CD4-positive, alpha-beta T cell treated with Interleukin-17A for 1 hour (primary cell): ENCODE measurements at places on chromosomes 1 and 21.

- peak; percentile 54 for DNase-seq
These were observed 667 bp downstream of the TMEM50B start for GRCh38 chr21:33478935-33479678.

DNA sequence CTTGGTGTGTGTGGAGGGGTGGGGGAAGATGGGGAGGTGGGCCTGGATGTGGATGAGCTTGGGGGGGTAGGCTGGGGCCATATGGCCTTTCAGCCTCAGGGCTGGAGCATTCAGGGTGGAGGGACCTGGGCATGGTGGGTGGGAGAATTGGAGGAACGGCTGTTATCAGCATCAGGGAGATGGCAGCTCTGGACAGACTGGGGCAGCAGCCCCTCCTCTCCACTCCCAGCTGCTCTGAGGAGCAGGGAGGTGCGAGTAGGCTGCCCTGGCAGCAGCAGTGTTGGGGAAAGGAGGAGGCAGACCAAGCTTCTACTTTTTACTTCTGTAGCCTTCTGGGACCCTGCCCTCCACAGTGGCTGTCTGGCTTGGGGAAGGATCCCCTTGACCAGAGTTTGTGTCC lies 10.2 kb downstream of the PPFIA4 start:
- DNase-seq = no peak

DNA sequence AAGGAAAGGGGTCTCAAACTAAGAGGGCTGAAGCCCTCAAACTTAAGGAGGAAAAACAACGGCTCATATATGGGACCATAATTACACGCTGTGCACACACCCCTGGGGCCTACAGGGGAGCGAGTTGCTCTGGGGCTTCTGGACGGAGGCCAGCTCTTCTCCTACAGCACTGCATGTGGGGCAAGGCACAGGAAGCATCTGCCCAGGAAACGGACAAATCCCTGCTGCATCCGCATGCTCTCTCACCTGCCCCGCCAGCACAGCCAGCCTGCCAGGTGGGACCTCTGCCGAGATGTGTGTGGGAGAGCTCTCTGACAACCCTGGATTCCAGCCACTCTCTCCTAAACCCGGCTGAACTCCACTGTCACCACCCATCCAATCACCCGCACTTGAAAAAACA lies 54.1 kb downstream of the MRPL37 start:
- no peak for DNase-seq

GRCh38 chr1:176193023-176193422 lies 14.1 kb downstream of the COP1 start:
- no peak for DNase-seq

GRCh38 chr21:40177979-40178378 lies 310.7 kb downstream of the PCP4 start:
- no peak for DNase-seq

DNA sequence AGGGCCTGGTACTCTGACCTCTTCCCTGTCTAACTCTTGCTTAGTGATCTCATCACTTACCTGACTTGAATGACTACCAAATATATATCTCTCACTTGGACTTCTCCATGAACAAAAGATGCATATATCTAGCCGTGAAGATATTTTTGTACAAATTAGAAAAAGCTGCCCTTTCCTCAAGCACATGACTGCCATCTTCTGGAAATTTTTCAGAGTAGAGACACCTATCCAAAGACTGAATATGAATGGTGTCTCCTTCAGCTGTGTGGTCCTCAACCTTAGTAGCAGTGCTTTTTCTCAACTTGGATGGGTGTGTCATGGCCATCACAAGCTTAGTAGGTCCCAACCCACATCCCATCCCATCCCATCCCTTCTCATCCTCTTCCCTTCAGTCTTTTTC lies 142.3 kb downstream of the DNM3 start:
- DNase-seq = no peak

- no peak for DNase-seq
These were observed 177.7 kb upstream of the HP1BP3 start for GRCh38 chr1:20964540-20965484.

DNA sequence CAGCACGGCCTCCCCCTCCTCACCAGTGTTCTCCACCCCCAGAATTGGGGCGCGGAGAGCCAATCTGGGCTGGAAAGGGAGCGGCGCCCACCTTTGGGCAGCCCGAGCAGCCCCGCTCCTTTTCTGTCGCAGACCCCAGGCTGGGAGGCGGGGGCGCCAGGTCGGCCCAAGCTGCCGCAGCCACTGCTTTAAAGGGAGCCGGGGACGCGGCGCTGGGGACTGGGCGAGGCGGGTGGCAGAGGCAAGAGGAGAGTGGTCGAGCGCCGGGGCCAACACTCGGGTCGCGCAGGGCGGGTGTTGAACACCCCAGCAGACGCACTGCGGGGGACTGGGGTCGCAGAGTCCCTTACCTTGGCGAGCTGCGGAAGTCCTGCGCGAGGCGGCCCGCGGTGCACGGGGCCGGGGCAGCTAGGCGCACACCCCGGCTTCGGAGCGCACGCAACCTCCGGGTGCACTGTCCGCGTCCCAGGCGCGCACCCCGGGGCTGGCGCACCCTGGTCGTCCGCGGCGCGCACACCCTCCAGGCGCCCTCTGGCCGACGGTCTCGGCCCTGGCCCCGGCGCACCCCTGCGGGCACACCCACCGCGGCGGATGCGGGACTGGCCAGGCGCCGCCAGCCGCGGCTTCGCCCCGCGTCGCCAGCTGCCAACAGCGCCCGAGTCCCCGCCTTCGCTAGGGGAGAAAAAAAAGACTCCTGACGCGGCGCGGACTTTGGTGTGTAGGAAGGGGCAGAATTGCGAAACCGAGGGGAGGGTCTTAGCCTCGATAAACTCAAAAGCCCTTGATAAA lies at the start of gene KANK4:
TSS of gene KANK4 (minus strand) at position 679 of the 789 bp plus-strand sequence. CDS start 37,870 bp downstream, outside the sequence.
- DNase-seq = no peak

DNA sequence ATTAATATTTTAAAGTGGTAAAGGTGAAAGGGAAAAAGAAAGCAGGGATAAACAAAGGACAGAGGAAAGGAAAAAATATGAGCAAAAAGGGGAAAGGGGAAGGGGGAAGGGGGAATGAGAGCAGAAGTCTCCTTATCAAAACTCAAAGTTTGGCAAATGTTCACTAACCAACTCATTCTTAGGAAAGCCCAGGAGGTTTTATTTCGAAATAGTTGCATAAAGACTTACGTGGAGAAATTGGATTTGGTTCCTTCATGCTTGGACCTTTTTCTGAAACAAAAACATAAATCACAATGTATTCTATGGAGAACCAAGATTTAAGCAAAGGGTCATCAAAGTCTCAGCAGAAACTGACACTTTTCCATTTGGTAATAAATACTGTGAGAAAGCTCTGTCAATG lies 188.1 kb downstream of the TGFBR3 start:
- DNase-seq = no peak

- DNase-seq = peak; percentile 71
These were observed 125.9 kb downstream of the DMRTB1 start for GRCh38 chr1:53585129-53585528.

- no peak for DNase-seq
These were observed 737.8 kb downstream of the MATN1 start for GRCh38 chr1:29985606-29985945.

GRCh38 chr1:222931023-222931422 lies 116.2 kb downstream of the DISP1 start:
- DNase-seq = no peak

GRCh38 chr21:45136927-45137611 lies 62.7 kb downstream of the ADARB1 start:
- peak; percentile 66 for DNase-seq

DNA sequence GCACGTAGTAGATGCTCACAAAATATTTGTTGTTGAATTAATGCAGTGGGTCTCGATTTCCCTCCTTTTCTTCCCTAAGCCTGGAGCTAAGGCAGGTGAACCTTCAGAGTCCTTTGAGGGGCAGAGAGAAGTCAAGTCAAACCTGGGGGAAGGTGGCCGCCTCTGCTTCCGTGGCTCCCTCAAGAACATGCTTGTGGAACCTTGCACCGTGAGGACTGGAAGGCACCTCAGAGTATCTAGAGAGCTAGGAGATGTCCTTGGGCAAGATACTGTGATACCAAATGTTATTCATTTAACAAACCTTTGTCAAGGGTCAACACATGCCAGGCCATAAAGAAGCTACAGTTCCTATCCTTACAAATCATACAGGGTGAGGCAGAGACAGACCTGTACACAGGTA lies 38.3 kb downstream of the GPA33 start:
- no peak for DNase-seq

GRCh38 chr1:19773485-19773884 lies 26.2 kb downstream of the TMCO4 start:
- DNase-seq = no peak

- DNase-seq = no peak
These were observed 9.1 kb upstream of the RUNX3 start for GRCh38 chr1:24939040-24939674.

DNA sequence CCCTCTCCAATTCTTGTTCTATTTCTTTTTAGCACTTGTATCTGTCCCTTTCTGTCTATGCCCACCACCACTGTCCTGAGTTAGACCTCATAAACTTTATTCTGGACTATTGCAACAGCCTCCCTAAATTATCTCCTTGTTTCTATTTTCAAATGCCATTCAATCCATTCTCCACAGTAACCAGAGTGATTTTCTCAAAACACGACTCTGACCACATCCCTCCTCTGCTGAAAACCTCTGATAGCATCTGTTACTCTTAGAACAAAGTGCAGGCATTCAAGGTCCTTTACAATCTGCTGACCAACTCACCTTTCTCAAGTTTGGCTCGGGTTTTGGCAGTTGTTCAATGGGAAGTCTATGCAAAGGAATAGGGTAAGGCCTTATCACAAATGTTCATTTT lies 22.8 kb upstream of the GPX7 start:
- no peak for DNase-seq

DNA sequence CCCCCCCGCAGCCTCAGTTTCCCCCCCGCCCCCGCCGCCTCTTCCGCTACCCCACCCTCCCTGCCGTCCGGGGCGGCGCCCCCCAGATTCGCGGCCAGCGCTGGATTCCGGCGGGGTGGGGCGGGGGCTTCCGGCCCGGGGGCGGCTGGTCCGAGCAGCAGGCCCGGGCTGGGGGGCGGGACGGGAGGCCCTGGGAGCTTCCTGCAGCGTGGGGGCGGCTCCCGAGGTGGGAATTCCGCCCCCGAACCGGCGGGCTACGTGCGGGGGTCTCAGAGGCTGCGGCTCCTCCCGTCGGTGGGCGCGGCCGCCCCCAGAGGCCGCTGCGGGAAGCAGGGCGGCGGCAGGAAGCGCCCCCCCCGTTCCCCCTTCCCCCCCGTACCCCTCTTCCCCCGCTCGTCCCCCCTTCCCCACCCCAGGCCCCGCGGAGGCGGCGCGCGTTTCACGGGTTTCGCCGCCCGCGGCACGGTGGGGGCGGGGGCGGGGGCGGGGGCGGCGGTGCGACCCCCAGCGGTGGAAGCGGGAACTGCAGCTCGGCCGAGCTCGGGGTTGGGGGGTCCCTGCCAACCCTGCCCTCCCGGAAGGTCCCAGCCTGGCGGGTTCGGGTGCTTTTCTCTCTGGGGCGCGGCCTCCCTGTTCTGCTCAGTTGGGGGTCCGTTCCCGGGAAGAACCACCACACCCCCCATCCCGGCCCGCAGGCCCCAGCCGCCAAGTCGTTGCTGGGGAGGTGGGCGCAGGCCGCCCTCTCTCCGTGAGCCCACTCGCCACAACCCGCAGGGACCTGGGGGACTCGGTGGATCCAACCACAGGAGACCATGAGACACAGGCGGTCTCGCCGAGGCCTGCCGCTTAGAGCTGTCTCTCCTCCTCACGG lies 76.3 kb downstream of the MORN1 start:
- peak; percentile 73 for DNase-seq

DNA sequence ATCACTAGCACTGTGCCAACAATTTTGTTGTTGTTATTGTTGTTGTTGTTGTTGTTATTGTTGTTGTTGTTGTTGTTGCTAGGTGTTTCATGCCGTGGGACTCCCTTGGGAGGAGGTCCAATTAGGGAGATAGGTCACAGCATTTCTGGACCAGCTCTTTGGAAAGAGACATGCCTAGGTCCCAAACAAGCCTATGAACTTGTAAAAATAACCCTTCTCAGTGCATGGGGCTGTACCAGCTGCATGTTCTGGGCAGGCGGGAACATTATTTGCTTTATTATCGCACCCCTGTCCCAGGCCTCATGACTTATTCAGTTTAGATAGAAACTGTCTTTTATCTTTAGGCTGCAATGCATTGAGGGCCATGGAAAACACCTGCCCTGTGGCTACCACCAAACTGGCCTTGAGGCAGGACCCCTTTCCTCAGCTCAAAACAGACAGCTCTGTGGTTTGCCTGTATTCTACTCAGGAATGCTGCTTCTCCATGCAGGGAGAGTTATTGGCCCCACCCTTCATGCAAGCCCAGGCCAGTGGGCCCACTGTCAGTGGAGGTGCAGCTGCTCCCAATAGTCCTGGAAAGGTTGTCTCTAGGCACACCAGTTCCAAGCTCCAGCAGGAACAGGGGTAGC lies 386.5 kb upstream of the BRINP3 start:
- no peak for DNase-seq

DNA sequence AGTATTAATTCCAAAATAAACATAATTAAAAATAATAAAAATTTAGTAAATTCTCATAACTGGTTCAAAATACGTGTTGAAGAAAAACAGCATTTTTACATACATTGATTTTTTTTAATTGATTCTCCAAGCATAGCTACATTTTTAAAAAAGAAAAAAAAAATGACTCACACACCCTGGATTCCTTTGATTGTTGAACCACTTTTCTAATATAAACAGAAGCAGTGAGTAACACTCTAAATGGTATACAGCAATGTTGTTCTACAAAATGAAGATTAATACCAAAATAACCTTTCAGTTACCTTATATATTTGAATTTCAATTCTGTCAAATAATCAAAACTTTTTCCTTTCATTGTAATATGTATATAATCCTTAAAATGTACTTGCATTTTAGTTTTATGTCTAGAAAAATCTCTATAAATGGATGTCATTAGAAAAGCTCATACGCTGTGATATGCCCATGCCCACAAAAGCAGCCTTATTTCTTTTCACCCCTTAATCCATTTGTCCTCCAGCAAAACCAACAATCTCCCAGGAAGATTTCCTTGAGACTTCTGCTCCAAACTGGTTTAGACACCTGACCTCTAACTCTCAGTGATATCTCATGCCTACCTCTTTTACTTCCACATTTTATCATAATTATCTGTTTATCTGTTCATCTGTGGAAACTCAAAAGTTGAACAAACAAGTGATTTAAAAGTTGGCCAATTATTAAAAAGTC lies 246.4 kb upstream of the NR5A2 start:
- no peak for DNase-seq
